ENCODE measurements at places on chromosomes 1 and 21.

- peak; percentile 40 for DNase-seq
These were observed 49.6 kb downstream of the RUNX1 start for GRCh38 chr21:34999397-34999941.

DNA sequence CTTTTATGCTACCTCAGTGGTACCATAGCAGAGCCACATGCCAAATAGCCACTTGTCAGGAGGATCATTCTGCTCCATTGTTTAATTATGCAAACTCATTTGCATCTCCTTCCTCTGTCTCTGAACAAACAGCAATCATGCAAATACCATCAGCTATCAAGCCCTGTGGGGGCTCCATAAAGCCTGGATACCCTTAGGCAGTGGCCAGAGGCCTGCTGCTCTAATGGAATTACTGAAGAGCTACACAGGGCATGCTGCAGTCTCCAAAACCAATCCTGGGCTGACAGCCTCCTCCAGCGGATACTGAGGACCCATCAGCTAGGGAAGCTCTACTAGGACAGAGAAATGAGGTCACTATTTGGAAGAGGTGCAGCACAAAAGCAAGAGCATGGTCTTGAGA, 376.3 kb downstream of the KCNH1 start:
- no peak for DNase-seq

- no peak for DNase-seq
These were observed 89.2 kb downstream of the JAK1 start for GRCh38 chr1:64877151-64877550.

DNA sequence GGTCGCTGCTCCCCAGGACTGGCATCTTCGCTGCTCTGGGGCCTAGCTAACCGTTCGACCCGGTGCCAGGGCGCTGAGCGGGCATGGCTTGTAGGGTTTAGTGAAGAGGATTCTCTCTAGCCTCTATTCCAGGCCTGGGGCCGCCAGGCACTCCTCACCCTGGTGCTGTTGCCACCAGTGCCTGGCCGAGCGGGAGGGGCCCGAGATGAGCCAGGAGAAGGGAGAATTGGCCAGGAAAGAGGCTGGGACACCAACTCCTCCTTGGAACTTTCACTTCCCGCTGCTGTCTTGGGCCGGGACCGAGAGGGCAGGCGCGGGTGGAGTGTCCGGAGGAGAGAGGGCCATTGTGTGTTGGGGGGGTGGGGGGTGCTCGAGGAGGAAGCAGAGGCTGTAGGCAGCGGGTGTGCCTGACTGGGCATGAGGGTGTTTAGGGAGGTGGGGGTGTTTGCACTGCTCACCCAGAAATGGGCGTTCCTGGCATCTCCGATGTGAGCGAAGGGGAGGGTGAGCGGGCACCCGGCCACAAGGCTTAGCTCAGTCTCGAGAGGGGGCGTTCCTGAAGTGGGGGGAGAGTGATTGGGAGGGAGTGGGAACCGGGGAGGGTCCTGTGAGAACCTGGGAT, 772 bp downstream of the ADAM15 start:
- DNase-seq = peak; percentile 18

- DNase-seq = peak; percentile 92
These were observed 14.9 kb upstream of the IFNLR1 start for GRCh38 chr1:24201941-24202440.

DNA sequence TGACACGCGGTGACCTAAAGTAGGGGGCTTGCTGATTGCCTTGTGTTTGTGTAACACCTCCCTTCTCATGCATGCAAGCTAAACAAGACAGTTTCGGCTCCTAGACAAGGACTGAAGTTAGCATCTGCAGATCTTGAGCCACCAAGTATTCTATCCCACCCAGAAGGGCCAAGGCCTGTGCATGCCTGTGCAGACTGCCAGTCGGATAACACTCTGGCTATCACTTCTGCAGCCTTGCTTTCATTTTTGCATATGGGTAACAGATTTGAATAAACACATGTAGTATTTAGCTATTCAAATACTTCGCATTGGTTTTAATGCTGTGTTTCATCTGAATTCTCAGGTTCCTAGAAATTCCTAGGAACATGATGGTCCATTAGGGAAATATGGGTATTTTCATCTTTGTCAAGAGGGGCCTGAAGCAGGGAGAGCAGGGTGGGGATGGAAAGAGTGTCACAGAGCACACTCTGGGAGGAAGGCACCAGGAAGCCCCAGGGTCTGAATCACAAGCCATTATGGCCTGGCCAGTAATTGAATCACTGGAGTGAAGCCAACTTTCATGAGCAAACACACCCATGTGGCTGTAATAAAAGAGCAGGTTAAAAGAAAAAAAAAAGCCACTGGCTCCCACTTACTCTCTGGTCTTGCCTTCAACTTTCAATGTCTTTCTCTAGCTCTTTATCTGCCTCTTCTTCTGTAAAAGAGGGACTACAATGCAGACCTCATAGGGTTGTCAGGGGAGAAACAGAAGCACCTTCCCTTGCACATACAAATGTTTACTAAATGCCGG, 28.3 kb downstream of the GADD45A start:
- peak; percentile 93 for DNase-seq

DNA sequence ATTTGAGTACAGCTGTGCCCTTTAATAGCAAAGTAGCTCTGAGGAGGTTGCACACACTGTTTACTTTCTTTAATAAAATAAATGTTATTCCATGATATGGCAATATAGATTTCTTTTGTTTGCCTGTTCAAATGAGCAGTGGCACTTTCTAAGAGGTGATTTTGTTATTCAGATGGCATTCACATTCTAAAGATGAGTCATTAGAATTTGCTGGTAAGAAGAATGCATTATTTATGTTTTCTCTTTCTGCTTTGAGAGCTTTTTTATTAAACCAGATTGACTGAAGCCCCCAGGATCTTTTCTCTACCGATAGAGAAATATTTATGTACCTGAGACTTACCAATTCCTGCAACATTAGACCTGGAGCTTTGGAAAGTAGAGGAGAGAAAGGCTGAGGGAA, 11.2 kb upstream of the LEPR start:
- no peak for DNase-seq

Data from fibroblast of mammary gland (primary cell).